ENCODE measurements at places on chromosomes 12 and 14.

GRCh38 chr14:95133282-95133681 is 24.0 kb downstream of the DICER1 start:
- DNase-seq = no peak

DNA sequence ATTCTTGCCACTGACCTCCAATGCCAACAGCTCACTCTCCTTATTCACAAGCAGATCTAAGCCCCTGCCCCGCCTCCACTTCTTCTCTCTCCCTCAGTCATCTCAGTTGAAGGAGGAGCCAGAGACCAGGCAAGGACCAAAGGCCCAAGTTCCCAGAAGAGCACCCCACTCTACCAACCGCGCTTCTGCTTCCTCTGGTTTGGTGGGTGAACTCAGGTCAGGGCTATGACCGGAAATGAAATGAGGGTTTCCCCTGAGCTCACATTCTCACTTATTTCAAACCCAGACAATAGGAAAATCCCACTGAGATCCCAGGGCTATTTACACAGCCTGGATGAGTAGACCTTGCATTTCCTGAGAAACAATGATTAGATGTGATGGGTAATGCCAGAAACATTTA is 9.9 kb downstream of the DPF3 start:
- no peak for DNase-seq

GRCh38 chr12:38788106-38788505 is 117.3 kb downstream of the CPNE8 start:
- no peak for DNase-seq

GRCh38 chr12:120614848-120615247 is 25.6 kb upstream of the CABP1 start:
- DNase-seq = no peak

DNA sequence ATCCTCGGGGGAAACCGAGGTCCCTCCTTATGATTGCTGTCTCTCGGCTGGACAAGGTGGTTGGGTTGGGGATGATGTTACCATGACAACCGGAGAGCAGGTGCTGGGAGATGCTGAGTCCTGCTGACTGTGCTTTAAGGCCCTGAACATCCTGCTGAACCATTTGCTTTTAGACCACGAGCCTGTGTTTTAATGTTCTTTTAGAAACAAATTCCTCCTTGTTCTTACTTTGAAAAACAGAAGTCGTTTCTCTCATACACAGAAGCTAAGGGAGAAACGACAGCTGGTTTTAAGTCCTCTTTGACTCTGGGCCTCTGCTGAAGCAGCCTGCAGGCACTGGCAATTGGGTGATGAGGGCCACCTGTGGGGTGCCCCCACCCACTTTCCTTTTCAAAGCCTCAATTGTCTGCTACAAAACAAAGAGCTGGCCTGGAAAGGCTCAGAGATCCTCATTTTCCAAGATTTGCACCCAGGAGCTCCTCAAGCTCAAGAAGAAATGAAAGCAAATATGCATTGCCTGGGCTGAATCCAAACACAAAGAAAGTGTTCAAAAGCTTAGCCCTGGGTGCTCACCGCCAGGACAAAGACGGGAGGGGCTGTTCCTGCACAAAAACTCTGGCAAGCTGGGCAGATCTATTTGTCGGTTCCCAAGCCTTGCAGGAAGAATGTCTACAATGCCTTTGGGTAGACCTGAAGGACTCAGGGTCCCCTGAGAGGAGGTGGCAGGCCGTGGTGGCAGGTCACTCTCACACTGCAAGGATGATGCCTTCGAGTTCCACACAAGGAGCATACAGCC is 90.0 kb upstream of the CLMN start:
- no peak for DNase-seq

DNA sequence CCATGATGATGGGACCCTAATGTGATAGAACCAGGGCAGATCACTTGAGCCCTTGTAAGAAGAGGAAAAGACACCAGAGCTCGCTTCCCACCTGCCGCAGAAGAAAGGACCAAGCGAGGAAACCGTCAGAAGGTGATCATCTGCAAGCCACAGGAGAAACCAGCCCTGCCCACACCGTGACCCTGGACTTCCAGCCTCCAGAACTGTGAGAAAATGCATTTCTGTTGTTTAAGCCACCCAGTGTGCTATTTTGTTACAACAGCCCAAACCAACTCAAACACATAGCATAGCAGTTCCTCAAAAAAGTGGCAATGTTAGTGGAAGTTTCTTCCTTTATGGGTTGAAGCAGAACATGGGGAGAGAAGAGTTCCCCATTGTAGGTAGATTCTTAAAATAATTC is 107.9 kb upstream of the BCL2L14 start:
- no peak for DNase-seq

DNA sequence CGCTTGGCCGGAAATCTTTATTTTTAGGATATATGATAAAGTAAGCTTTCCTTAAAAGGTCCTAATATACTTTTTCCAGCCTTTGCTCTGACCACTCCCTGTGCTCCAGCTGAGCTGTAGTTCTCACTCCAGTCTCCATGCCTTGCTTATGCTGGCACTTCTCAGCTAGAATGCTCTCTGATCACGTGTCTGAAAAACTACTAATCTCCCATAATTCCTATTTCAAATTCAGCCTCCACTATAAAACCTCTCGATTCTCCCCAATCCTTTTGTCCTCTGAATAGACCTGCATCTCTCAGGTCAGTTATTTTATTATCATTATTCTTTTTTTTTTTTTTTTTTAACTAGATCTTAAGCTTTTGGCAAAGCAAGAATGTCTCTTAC is 3.7 kb downstream of the BIN2 start:
- no peak for DNase-seq

DNA sequence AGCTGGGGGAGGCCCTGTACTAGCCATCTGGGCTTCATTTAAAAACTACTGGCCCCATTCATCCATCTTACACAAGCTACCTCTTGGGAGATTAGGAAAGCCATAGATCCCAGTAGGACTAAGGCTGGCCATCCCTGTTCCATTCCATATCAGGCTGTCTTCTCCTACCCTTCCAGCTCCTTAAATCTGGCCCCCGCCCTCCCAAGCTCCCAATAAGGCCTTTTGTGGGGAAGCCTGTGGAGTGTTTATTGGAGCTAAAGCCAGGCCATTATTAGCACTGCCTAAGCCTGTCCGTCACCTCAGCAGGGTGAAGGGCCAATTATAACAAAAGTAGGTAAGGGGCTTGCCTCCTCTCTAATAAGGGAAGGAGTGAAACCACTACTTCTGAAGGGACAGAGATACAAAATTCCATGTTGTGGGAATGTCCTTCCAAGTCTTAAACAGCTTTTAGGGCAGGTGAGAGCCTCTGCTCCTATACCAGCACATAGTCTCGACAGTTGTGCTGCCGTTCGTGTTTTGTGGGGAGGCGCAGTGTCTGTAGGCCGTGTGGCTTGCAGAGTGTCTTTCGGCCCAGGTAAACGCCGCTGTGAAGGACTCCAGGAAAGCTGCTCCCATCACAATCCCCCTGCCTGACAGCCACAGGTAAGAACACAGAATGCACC is 3.7 kb downstream of the MYL6 start:
- no peak for DNase-seq

- DNase-seq = no peak
Observed at GRCh38 chr12:53501615-53502181, 615 bp downstream of the TARBP2 start.

DNA sequence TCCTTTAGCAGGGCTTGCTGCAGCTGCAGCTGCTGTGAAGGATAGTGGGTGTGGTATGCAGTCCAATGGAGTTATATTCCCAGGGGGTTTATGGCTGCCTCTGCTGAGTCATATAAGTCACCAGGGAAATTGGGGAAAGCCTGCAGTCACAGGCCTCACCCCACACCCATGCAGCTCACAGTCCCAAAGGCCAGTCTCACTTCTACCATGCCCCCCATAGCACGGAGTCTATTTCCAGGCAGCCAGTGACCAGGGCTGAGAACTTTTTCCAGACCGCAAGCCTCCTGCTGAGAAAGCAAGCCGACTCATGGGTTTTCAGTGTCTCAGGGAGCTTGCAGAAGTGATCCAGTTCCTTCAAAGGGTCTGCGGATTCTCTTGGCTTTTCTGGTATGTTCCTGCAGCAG is 322.4 kb upstream of the CLEC14A start:
- no peak for DNase-seq

GRCh38 chr12:57534991-57535543 is 11.9 kb downstream of the DCTN2 start:
- no peak for DNase-seq

DNA sequence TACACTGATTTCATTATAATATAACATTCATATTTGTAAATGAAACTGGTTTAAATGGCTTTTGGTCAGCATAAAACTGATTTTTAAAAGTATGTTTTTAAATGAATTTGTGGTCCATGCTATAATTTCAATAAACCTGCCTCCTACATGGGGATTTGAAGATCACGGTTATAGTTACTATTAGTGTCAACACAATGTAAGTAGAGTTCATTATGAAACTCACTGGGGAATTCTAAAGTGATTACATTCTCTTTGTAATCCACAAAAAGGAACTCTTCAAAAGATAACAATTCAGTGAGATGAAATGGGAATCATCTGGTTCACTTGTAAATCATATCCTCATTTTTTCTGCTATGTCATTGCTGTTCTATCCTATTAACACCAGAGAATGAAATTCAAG is 204.5 kb upstream of the G2E3 start:
- DNase-seq = no peak

- no peak for DNase-seq
Observed at GRCh38 chr14:89293314-89293916, 123.6 kb downstream of the FOXN3 start.

- DNase-seq = no peak
Observed at GRCh38 chr12:13941258-13942249, 39.8 kb downstream of the GRIN2B start.

- DNase-seq = no peak
Observed at GRCh38 chr12:64110864-64111263, 111.2 kb downstream of the KICS2 start.

DNA sequence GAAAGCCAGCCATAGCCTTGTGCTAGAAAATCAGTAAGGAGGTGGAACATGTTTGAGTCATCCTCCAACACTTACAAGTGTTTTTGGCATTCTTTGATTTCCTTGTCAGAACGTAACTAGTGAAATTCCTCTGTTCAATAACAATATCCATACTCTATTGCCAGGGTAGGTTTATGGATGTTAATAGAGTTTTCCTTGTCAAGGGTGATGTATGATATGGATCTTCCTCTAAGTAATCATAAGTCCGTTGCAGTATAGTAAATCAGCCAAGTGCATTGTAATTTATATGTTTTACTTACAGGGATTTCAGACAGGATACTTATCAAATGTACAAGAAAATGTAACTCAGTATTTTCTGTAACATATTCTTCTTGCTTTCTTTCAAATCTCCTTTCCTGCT is 19.4 kb downstream of the NAV3 start:
- no peak for DNase-seq

- no peak for DNase-seq
Observed at GRCh38 chr12:114434341-114434740, 28.4 kb upstream of the TBX5 start.

- DNase-seq = no peak
Observed at GRCh38 chr12:17333287-17333686, 727.3 kb upstream of the LMO3 start.

DNA sequence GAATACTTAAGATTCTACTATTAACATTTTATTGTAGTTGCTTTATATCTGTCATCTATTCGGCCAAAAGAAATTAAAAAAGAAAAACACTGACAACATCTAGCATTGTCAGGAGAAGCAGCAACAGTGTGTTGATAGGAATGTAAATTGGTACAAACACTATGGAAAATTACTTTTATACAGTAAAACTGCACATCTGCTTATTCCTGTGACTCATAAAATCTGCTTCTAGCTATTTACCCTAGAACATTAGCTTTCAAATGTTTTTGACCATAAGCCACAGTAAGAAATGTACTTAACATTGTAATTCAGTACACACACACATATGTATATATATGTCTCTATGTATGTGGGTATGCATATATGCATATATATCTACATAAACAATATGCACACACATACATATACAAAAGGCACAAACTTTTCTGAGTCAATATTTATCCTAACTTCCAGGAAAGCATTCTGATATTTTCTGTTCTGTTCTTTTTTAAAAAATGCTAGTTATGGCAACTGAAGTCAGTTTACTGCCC is 278.9 kb upstream of the GARIN2 start:
- no peak for DNase-seq

GRCh38 chr12:66258011-66258410 is 44.3 kb upstream of the HELB start:
- DNase-seq = no peak

DNA sequence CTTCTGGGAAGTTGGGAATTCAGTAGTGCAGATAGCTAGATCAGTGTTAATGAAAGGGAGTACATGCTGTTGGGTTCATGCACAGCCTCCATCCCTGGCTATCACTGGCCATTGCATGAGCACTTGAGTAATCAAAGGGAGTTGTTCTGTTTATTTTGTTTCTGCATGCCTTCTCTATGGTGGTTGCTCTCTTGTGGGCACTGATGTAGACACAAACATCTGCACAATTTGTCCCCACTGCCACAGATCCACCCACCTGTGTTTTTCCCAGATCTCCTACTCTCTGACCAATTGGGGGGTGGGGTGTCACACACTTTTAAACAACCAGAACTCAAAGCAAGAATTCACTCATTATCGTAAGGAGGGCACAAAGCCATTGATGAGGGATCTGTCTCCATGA is 89.7 kb upstream of the DHRS4 start:
- no peak for DNase-seq

DNA sequence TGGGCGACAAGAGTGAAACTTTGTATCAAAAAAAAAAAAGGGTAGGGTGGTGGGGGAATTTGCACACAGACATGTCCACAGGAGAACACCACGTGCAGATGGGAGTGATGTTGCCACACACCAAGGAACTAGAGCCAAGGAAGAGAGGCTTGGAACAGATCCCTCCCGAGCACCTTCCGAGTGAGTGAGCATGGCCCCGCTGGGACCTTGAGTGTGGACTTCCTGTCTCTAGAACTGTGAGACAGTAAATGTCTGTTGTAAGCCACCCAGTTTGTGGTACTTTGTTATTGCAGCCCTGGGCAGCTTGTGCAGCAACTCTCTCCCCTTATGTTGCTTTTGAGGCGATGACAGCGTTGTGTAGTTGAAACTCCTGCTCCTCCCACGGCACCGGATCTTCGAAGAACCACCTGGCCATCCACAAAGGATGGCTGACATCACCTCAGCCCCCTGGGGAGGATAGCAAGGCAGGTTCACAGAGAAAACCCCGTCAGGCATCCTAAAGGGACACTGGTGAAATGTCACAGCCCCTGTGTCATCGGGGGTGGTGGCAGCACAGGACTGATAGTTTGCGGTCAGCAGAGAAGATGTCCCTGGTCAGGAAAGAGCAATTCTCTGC is 54.7 kb upstream of the PLEKHG3 start:
- DNase-seq = no peak

Data from smooth muscle cell of the brain vasculature (primary cell).